ENCODE measurements at places on chromosomes 13 and 19. TPM values are rescaled to one million over a fixed set of nuclear protein-coding genes. Genes with fewer than 3 reads are reported as not detected.

Gene FPR2
- not detected for total RNA-seq

Gene PLIN4
- 0.32 TPM for total RNA-seq

Gene CTXN1
- total RNA-seq, result 1.9 TPM

Gene SYCN
- total RNA-seq, result not detected

Gene LHB
- not detected for total RNA-seq

Gene REXO1
- total RNA-seq, result 15.8 TPM

Gene KIR3DL2
- not detected for total RNA-seq

Gene RAX2
- total RNA-seq, result not detected

Gene PNMA8B
- total RNA-seq, result 0.43 TPM

Gene PTGER1
- total RNA-seq, result 2.6 TPM

Gene UBE2M
- total RNA-seq, result 78.3 TPM

Gene THSD8
- total RNA-seq, result not detected

Gene CYP2A13
- total RNA-seq, result not detected

Gene TMEM238
- total RNA-seq, result not detected

Gene CPT1C
- 20.0 TPM for total RNA-seq

Gene CATSPERD
- total RNA-seq, result not detected

Gene HOMER3
- total RNA-seq, result 64.1 TPM

Gene RNF17
- 0.86 TPM for total RNA-seq

Gene CBY2
- not detected for total RNA-seq

Gene STARD13
- total RNA-seq, result 48.0 TPM

Gene PSG3
- total RNA-seq, result under 0.01 TPM

Gene TBC1D17
- total RNA-seq, result 27.4 TPM

Gene PBX4
- 0.64 TPM for total RNA-seq

Gene NCCRP1
- not detected for total RNA-seq

Gene PALM3
- total RNA-seq, result not detected

Gene STAP2
- total RNA-seq, result 10.6 TPM

Gene ADAT3
- 3.9 TPM for total RNA-seq

Gene ZNF547
- 1.9 TPM for total RNA-seq

Gene TMIGD2
- not detected for total RNA-seq

Gene SIGLEC12
- not detected for total RNA-seq

Gene METTL21C
- total RNA-seq, result not detected

Gene NECTIN2
- 134 TPM for total RNA-seq

Gene PSG11
- total RNA-seq, result not detected

Gene ZNF534
- not detected for total RNA-seq

Gene KANK3
- 0.64 TPM for total RNA-seq

Gene TMEM221
- not detected for total RNA-seq
